H4 (cell line): ENCODE measurements at places on chromosomes 7 and 10.

DNA sequence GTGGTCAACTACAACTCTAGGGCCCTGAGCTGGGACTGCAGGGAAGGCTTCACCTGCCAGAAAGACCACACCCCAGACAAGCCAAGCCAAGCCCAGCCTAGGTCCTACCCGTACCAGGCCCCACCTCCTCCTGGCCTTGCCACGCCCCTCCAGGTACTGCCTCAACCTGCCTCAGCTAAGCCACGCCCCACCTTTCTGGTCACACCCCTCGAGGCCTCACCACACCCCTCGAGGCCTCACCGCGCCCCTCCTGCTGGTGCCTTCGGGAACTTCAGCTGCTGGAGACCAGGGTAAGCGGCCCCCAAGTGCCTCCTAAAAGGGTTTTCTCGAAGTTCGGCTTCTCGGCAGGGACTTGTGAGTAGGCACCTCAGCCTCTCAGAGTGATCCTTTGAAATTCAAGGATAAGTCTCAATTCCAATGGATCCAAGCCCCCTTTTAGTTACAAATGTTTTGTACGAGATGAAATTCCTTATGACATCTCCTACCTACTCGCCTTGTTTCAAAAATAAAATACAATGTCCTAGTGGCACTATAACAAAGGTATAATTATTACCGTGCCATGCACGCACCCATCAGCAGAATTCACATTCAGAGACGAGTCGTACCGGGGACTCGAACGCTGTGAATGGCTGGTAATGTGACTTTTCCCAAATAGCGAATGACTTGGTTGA is 171.2 kb downstream of the ARHGAP21 start:
- peak; percentile 7 for DNase-seq

GRCh38 chr7:30155481-30155880 is 20.7 kb downstream of the MTURN start:
- DNase-seq, result no peak

- DNase-seq, result no peak
Observed at GRCh38 chr10:33967606-33968120, 633.2 kb upstream of the NRP1 start.

DNA sequence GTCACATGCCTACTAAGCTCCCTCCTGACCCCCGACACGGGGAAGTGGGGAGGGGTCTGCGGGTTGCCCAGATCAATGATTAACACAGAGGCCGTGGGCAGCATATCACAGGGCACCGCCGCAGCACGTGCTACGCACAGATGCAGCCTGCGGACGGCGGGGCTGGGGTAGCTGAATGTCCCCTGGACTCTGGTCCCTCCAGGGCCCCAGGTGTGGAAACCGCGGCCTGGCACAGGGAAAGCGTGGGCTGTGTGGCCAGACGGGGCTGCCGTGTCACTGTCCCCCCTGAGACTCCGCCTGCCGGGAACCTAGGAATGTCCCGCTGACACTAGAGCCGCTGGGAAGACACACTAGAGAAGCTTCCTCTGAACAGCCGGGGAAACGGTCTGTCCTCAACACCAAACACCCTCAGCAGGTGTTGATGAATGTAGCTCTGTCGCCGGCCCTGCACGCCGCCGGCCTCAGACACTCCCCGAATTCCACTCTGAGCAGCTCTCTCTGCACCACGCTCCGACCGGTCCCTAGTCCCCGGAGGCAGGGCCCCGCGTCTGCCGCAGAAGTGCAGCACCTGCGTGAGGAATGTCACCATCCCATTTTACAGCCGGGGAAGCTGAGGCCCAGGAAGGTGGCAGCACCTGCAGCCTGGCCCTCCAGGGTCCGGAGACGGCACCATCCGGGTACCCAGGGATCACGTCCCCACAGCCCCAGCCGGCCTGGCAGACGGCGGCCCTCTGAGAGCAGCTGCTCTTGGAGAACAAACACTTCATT is 33.4 kb upstream of the PDGFA start:
- no peak for DNase-seq

DNA sequence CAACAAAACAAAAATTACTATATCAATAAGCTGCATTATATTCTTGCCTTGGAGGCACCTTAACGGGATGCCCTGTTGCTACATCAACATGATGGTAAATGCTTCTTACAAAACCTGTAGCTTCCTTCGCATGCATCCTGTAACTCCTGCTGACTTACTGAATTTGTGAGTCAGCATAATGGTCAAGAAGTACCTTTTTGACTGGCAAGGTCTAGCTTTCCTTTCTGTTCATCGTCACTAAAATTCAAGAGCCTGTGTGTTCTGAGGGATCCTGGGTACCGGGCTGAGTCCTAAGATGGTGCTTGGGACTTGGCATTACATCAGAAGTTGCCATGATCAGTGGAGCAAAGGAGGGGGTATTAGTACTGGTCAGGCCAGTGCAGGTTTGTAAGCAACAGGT is 4.9 kb downstream of the PFKFB3 start:
- no peak for DNase-seq

- no peak for DNase-seq
Observed at GRCh38 chr10:124300224-124300623, 118.5 kb downstream of the OAT start.

DNA sequence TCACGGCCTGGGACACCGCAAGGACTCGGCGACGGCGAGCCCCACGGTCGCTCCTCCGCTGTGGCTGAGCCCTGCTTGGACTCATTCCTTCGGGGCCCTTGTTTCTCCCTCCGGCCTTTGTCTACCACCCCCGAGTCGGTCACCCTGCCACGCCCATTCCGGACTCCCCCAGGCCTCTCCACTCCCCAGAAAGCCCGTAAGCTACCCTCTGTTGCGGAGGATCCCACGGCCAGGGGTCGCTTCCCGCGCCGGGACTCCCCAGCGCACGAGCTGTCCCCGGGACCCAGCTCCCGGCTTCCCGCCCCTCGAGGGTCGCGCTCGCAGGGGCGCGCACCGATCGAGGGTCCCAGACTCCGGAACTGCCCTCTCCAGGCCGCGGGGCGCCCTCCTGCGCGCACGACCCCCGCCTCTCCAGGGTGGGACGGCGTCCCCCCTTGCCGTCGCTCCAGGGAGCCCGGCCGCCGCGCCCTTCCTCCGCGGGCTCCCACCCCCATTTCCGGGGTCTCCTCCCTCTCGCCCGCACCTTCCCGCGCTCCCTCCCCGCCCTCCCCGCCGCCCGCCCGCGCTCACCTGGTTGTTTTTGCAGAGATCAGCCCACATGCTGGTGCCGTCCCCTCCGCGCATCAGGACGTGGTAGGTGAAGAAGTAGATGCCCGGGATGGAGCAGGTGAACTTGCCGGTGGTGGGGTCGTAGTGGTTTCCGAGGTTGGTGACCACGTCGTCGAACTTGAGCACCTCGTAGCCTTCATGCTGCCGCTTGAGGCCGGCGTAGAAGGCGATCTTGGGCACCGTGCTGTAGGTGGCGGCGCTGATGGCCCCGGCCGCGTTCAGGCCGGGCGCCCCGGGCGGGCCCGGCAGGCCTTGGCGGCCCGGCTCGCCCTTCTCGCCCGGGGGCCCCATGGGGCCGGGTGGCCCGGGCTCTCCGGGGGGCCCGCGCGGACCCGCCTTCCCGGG is 1.5 kb downstream of the C1QL3 start:
- no peak for DNase-seq

DNA sequence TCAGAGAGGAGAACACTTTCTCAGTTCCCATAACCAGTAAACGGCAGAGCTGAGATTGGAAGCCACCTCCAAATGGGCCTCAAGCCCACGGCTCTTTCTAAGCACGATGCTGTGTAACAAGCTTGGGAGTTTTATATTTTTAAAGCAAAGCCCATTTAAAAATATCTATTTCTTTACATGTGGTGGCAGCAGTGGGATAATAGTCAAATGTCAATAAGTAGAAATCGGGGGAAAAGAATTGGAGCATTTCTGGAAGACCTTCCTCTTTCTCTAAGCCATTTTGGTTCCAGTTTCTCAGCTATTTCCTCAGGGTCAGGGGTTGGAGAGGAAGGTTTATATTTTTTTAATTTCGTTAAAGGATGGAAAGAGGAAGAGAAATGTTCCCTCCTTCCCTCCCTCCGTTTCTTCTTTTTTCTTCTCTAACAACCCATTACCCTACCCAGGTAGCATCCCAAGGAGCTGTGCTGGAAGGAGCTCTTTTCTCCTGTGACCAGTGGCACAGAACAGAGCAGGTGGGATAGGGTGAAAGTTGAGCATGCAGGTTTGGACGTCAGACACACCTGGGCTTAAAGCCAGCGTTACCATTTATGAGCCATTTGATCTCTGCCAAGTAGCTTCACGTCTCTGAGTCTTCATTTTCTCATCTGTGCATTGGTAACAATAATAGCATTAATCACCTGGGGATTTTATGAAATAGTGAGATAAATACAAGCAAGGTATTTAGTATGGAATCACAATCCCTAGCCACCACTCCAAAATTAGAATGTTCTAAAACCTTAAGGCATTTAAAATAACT is 515.7 kb downstream of the RPS24 start:
- DNase-seq, result no peak

GRCh38 chr10:13328126-13328525 is 20.0 kb downstream of the SEPHS1 start:
- DNase-seq, result no peak

DNA sequence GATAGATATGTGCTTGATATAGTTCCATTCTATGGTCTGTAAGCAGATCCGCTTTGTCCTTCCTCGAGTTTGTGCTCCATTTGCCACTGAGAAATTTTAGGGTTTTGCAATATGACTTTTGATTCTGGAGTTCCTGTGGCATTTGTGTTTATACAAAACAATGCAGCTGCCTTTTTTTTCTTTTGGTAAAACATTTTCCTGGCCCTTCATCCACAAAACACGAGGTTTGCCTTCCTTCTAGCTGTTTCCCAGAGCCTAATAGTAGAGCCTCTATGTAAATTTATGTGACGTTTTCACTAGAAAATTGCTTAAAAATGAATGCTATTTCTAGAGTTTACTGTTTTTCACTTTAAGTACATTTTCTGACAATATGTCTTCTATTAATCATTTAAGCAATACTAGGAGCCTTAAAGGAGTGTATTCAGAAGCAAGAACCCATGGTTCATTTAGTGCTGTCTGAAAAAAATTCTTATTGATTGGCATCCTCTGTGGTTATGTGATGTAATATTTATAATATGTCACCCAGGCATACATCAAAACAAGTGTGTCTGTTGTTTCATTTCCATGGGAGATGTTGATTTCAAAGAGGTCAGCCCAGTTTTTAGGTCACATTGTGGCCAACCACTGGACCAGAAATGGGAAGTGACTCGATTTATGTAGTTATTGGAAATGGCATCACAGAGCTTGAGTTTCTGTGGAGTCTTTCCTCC is 618.3 kb downstream of the LRMDA start:
- no peak for DNase-seq

DNA sequence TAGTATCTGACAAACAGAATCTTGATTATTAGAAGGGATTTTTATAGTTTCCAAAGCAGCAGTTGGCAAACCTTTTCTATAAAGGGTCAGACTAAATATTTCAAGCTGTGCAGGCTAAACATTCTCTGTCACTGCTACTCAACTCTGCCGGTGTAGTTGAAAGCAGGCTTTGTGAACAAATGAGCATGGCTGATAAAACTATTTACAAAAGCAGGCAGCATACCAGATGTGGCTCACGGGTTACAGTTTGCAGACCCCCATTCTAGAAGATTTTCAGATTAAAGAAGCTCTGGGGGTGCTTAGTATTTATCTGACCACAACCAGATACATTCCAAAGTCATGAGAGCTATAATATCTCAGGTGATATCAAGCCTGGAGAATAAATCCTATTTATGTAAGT is 1017.5 kb downstream of the SORCS1 start:
- DNase-seq, result no peak

- no peak for DNase-seq
Observed at GRCh38 chr7:111080495-111081105, 10.3 kb upstream of the LRRN3 start.

- DNase-seq, result peak; percentile 42
Observed at GRCh38 chr7:107147464-107148393, 21.1 kb upstream of the HBP1 start.

GRCh38 chr7:16554518-16555236 is 28.1 kb downstream of the LRRC72 start:
- no peak for DNase-seq

DNA sequence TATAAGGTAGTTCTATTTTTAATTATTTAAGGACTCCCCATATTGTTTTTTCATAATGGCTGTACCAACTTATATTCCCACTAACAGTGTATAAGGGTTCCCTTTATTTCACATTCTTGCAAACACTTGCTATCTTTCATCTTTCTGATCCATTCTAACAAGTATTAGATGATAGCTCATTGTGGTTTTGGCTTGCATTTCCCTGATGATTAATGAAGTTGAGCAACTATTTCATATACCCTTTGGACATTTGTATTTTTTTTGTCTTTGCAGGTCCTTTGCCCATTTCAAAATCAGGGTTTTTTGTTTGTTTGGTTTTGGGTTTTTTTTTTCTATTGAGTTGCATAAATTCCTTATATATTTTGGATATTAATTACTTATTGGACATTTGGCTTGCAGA is 107.2 kb downstream of the EPC1 start:
- no peak for DNase-seq

DNA sequence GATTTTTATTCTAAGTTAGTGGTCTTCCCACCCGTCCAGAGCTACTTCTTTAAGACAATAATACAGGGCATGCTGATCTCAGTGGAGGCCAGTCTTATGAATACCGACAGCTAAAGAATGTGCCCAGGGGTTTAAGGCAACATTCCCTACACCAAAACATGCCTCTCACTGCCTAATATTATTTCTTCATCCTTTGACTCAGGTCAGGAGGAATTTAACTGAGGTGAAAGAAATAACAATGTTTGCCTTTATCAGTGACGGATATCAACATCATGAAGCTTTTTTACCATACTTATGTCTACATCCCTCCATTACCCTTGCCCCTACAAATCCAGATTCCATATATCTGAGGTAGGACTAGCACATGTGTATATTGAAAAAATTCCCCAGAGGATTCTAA is 33.3 kb upstream of the TES start:
- DNase-seq, result peak; percentile 47

GRCh38 chr10:5873515-5873995 is 16.1 kb downstream of the ANKRD16 start:
- peak; percentile 19 for DNase-seq

- no peak for DNase-seq
Observed at GRCh38 chr7:18312482-18312881, 183.1 kb upstream of the HDAC9 start.

DNA sequence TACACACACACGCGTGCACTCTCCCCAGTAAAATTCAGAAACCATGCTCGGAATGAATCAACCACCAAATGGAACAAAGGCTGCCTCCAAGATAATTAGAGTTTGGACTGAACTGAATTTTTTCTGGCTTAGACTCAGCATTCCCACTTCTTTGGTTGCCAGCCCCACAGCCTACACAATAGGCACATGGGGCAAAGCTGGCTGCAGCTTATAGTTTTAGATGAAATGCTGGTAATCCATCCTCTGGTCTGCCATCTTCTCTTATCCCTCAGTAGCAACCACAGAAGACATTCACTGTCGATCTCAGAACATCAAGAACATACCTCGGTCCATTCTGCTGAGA is 44.2 kb downstream of the PDE1C start:
- DNase-seq, result no peak
